HS-5 (cell line): ENCODE measurements at places on chromosomes 4 and X.
A peak's percentile ranks its signal among the peaks of the same experiment; 100 is the strongest.

GRCh38 chrX:4690521-4690920, 977.1 kb upstream of the PRKX start:
- no peak for DNase-seq

GRCh38 chr4:25767877-25768725, 94.7 kb downstream of the SEL1L3 start:
- no peak for DNase-seq

DNA sequence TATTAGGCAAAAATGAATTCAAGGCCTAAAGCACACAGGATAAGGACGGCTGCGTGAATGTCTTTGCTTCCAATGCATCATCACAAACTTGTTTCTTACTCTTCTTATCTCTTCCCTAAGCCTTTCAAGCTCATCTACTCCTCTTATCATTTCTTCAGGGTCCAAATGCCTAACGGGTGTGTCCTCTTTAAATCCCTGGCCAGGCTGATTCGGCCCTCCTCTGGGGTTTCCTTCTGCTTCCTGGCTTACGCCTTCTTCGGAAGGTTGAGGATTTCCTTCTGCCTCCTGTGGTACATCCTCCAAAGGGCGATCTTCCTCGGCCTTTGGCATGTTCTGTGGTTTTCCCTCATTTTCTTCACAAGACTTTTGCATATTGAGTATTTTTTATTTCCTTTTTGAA, 1.3 kb downstream of the TCEAL8 start:
- no peak for DNase-seq

DNA sequence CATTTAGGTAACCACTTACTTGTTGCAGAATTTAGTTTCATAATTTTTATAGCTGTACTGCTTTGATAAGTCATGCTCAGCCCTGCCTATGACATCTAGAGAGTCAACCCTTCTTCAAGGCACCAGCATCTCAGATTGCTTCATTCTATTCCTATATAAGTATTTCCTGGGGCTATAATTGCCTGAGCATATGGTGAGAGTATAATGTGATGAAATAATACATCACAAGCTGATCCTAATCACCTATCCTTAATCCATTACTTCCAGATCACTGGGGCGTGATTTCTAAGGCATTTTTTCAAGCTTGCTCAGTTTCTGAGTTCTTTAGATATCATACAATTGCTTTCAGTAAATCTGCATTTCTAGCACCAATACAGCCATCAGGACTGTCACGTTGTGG, 200.0 kb upstream of the NPY2R start:
- DNase-seq, result no peak

- DNase-seq, result no peak
These were observed 391 bp downstream of the UBL4A start for GRCh38 chrX:154486052-154486395.

DNA sequence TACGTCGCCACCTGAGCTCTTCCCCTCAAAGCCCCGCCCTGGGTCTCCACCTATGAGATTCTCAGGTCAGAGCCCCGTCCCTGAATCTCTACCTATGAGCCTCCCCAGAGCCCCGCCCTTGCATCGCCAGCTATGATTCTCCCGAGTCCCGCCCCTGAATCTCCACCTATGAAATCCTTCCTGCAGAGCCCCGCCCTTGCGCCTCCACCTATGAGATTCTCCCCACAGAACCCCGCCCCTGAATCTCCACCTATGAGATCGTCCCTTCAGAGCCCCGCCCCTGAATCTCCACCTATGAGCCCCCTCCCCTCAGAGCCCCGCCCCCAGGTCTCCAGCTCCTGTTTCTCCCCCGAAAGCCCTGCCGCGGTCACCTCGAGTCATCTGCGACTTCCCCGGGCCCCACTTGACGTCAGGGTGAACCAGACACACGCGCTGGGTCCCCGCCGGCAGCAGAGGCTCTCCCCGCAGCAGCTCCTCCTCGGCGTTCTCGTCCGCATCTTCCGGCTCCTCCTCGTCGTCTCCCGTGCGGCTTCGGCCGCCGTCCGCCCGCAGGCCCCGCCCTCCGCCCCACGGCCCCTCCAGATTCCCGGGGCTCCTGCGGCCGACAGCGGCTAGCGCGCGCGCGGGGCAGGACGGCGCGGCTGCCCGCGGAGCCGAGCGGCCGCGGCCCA, 393 bp downstream of the GTPBP6 start:
- peak; percentile 95 for DNase-seq

- no peak for DNase-seq
These were observed 119.8 kb downstream of the SPOCK3 start for GRCh38 chr4:167114416-167114971.

- DNase-seq, result no peak
These were observed 710 bp downstream of the PRKG2 start for GRCh38 chr4:81214144-81214880.

DNA sequence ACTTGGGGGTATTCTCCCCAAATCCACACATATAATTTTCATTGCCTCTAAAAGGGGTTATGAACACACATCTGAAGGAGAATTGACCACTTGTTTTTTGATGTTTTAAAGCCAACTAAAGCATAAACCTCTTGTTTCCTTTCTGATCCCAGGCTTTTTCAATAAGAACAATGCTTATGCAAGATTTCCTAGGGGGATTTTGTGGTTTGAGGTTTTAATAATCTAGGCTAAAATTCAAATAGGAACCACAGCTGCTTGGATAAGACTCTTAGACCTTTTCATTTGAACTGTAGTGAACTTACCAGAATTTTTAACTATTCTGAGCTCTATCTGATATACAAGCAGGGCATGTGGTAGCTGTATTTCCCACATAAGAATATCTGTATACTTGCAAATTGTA, 651.1 kb downstream of the ANKRD50 start:
- no peak for DNase-seq

DNA sequence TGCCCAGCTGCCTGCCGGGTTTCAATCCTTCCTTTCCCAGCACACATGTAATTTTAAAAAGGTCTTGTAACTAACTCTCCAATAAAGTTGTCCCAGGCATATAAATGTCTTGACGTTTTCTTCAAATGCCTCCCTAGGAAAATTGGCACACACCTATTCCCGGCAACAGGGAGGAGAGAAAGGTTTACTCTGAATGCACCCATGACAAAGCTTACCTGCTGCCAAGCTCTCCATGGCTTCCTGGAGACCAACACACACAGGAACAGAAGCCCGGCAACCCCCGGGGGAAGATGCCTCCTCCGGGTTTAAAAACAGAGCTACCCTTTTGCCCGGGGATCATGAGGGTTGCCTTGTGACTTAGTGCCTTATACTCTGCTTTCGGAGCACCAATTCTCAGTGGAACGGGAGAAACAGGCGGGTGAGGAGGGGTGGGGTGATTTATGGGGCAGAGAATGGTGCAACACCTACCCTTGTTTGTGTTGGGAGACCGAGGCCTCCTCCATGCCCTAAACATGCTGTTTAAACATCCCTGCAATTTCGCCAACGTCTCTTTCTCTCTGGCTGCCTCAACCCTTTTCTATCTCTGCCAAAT, 4.8 kb upstream of the GYG2 start:
- DNase-seq, result no peak

- no peak for DNase-seq
These were observed 34.6 kb downstream of the SEPTIN11 start for GRCh38 chr4:76984127-76984526.

DNA sequence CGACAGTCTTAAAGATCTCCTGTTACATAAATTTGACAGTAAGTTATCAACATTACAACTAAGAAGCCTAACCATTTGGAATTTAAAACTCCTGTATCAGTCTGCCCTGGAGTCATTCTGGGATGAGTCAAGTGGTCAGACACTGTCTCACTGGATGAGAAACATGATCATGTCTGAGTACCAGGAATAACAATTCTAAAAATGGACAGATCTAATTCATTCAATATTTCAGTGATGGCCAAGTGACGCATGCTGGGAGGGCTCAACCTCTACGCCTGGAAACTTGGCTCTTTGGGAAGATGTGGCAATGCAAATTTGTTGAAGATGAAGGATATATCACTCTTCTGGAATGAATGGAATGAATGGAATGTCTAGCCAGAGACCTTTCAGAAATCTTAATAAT, 1427.2 kb downstream of the STIM2 start:
- peak; percentile 98 for DNase-seq

GRCh38 chr4:151535366-151535765, 126.4 kb downstream of the FHIP1A start:
- DNase-seq, result no peak

GRCh38 chrX:154791467-154791866, 13.8 kb downstream of the MPP1 start:
- no peak for DNase-seq

DNA sequence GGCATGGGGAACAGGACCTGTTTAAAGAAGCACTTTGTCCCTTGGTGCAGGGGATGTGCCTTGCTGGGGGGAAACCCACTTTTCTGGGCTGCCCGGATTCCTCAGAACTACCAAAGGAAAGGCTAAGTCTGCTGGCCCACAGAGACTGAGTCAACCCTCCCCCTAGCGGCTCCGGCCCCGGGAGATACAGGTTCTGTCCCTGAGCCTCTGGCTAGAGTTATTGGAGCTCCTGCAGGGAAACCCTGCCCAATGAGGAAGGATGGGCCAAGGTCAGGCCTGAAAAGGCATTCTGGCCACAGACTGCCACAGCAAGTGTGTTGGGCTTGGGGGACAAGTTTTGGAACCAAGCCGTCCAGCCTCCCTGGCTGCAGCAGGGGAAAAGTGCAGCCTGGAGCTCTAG, 490.9 kb upstream of the ACTRT1 start:
- DNase-seq, result no peak

DNA sequence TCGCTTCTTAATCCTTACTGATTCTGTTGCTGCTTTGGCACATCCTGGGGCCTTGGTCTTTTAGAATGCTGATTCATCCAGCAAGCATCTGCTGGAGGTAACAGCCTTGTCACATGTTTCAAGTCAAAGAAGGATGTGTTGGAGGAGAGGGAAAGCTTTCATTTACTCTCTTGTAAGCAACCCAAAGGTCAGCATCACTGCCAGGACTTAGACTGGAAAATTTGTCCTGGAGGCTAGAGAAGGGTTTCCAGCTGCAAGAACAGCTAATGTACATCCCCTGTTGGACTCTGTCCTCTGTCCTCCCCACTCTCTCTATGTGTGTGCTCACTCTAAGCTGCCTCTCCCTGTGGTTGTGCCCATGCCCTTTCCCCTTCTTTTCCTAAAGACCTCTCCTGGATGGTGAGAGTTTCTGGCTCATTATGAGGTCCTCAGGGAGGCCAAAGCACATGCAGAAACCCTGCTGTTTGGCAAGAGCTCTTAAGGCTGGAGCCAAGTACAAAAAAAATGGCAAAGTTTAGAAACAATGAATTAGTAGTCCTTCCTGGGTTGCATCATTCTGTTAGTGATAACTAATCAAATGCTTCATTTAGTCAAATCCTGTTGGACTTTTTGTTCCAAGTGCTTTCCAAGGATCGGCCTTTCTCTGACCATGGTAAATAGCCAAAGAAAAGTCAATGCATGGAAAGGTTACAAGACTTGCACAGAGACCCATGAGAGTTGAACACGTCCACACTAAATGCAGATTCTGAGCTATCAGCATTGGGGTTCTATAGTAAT, 13.4 kb upstream of the SRPX start:
- DNase-seq, result no peak

DNA sequence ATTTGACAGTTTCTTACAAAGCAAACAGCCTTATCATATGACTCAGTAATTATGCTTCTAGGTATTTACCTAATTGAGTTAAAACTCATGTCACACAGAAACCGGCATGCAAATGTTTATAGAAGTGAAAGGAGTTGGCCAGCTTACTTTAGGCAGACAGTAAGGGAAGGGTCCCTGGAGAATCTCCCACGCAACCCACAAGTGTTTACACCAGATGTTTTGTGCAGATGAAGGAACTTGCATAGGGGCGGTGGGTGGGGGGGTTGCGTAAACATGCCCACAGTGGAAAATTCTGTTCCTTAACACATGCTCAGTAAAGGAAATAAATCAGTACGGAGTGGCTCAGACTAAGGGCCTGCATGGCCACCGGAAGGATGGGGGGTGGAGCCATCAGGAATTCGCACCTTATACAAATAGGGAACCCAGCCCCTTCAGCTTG, 330.5 kb upstream of the AADAT start:
- no peak for DNase-seq

- no peak for DNase-seq
These were observed 15.6 kb upstream of the ASMTL start for GRCh38 chrX:1468250-1468772.

DNA sequence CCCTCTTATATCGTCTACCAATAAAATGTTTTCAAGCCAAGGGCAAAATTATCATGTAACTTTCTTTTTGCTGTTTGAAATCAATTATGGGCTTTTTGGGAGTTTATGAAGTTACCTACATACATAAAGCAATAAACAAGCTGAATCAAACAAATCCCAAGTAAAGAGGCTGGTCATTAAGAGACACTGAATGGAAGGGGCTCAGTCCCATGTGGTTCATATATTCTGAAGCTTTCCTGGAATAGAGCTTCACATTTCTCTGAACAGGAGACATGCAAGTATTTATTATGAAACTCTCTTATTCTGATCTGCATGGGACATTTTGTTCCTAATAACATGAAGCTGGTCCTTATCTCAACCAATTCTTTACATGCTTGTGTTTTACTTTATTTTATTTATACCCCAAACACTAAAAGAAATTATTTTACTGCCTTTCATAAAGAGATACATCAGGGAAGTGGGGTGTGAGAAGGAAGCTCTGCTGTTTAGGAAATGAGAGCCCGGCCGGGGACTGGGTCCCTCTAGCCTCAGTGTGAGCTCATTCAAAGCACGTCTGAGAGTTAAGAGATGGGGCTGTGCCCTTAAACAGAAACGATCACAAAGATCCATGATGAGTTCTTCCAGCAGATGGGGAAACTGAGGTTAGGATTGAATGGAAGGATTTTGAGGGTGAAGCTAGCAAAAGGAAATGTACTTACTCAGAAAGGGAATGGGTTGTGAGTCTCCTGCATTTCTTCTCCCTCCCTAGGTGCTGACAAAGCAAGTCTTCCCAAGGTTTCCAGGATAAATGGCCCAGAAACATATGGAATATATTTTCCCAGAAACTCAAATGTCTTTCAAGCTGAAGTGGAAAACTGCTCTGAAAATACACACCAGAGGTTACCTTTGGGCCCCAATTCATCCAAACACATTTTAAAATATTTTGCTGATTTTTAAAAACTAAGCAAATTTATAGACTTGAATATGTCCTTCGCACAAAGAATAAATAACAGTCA, 93.1 kb upstream of the LNX1 start:
- no peak for DNase-seq

DNA sequence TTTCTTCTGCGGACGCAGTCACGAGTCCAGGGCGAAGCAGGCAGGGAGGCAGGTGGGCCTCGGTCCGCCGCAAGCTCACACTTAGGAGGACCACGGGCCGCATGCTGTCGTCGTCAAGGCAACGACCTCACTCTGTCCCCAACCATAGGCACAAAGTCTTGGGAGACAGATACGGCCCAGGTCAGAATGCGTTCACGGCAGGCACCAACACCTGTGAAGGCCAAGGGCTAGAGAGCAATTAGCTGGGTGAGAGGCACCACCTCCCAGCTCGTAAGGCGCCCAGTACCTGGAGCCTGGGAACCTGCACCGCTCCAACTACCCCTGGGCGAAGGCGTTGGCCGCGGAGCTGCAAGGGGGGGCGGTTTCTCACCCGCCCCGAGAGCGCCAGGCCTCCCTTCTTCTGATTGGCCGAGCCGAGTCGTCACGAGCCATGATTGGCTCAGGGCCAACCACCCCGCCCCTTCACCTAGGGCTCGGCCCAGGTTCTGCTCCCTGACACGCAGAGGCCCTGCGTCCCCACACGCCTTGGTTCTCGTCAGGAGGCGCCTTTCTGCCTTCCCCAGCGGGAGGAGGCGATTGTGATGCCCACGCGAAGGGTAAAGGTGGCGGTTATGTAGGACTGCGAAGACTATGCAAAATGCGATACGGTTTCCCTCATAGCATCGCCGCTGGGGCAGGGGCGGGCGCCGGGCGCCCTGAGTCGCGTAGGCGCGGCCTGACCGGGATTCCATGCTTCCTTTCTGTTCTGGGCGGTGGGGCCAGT, at the start of gene CDKL2:
Gene CDKL2 (minus strand): TSS at position 355 of the 763 bp plus-strand sequence. CDS start 4,540 bp downstream, outside the sequence.
- no peak for DNase-seq
